ENCODE measurements at places on chromosomes 1 and 21.

- H3K27me3 ChIP-seq, result no peaks in the 10 kb centered on the region
- no peaks in the 10 kb centered on the region for H3K36me3 ChIP-seq
- DNase-seq, result no peak
- H3K4me3 ChIP-seq, result no peak overlapping the region
- H3K27ac ChIP-seq, result no peak overlapping the region
- H3K4me1 ChIP-seq, result no peaks in the 10 kb centered on the region
These were observed 64.4 kb upstream of the GRHL3 start for GRCh38 chr1:24254783-24255182.

DNA sequence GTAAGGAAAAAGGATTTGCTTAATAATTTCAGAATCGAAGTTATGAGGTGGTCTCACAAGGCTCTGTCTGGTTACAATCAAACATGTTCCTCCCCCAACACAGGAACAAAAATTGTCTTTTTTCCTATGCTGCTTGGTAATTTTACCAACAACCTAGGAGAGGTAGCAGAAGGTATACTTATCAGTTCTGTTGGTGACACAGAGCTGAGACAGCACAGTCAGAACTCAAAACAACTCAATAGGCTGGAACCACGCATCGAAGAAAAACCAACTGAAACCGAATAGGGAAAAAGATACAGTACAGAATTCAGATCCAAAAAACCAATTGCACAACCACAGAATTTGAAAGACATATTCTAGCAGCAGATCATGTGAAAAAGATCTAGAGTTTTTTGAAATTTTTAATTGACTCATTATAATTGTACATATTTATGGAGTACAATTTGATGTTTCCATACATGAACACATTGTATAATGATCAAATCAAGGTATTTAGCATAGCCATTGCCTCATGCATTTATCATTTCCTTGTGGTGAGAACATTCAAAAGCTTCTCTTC, 3.8 kb downstream of the G0S2 start:
- H3K36me3 ChIP-seq, result no peaks in the 10 kb centered on the region
- H3K4me1 ChIP-seq, result peaks cover 13% of the 10 kb centered on the region
- DNase-seq, result no peak

DNA sequence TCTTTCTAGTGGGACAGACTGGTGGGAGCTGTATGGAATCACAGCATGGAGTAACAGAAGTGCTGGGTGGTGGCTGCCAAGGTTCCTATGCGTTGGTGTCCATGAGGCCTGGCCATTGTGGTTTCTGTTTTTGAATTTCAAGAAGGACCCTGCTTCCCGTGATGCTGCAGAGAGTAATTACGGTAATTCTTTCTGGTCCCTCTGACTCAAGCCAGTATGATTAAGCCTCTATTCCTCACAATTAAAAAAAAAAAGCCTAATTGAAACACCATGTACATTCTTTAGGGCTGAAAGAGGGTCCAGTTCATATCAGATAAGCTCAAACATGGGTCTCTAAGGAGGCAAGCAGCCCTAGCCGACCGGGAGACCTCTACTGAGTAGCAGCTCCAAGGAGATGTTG, 10.5 kb upstream of the C1orf21 start:
- H3K4me1 ChIP-seq, result no peaks in the 10 kb centered on the region
- peaks cover 7% of the 10 kb centered on the region for H3K27me3 ChIP-seq
- no peak overlapping the region for H3K27ac ChIP-seq
- no peak overlapping the region for H3K4me3 ChIP-seq
- no peak for DNase-seq

DNA sequence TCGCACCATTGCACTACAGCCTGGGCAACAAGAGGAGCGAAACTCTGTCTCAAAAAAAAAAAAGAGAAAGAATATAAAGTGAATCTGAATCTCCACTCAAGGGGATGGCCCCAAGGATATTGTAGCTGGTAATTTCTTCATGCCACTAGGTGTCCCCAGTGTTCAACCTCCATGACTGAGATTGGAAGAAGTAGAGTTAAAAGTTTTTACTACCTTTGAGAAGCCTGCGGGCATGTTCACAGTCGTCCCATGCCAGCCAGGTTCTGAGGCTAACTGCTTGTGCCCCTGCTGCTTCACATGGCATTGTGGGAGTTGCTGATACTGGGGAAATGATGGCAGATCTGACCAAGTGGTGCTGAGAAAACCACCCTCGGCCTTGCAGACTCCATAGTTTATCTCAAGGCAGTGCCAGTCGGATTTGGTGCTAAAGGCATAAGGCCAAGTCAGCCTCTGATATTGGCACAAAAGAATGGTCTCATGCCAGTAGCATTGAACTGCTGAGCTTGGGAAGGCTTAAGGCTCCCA, 10.8 kb upstream of the SHISA4 start:
- H3K4me3 ChIP-seq, result no peak overlapping the region
- H3K36me3 ChIP-seq, result peaks cover 20% of the 10 kb centered on the region
- no peak for DNase-seq
- no peak overlapping the region for H3K27ac ChIP-seq
- H3K4me1 ChIP-seq, result peaks cover 2% of the 10 kb centered on the region

DNA sequence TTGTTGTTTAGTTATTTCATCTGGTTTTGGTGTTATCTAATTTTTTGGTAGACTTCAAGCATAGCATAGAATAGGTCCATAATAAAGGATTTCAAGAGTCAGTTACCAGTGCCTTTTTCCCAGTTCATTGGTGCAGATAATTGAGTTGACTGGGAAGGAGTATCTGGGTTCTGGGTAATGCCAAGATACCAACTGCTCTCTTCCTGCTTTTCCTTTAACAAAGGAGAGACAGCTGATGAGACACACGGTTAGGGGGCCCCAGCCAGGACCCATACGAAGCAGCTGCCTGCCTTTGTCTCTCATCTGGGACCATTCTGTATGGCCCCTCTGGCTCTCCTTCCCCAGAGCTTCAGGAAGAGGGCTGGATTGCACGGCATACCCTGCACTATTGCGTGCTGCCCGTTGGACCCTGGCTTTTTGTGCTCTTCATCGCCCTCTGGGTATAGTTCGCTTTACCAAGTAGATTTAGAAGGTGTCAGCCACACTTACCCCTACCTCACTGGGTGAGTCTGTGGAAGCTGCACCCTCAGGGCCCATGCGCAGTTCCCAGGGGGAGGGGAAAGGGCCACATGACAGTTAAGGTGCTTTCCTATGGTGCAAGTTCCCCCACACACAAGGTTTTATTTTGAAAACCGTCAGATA, 7.0 kb downstream of the NAV1 start:
- no peak for DNase-seq
- H3K4me3 ChIP-seq, result no peak overlapping the region
- peaks cover 2% of the 10 kb centered on the region for H3K4me1 ChIP-seq
- peaks cover 5% of the 10 kb centered on the region for H3K36me3 ChIP-seq
- no peak overlapping the region for H3K27ac ChIP-seq
- H3K27me3 ChIP-seq, result peaks cover 2% of the 10 kb centered on the region
